ENCODE measurements at places on chromosomes 12 and 14.

DNA sequence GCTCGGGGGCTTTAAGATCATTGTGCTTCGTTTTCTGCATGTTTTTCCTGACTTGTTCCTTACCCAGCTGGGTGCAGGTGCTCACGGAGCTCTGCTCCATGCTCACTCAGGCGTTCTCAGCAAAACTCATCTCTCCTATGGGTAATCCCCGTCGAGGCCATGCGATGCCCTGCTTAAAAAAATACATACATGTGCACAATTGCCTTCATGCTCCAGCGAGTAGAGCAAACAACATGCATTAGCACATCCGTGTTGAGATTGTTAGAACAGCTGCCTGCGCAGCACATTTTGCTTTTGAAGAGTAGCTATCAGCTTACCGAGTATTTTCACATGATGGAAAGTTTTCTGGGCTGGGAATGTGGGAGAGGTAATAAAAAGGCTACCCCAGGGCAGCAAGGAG, 16.2 kb downstream of the AACS start:
- DNase-seq = no peak

- DNase-seq = no peak
Observed at GRCh38 chr12:27906127-27906500, 66.4 kb downstream of the PTHLH start.

DNA sequence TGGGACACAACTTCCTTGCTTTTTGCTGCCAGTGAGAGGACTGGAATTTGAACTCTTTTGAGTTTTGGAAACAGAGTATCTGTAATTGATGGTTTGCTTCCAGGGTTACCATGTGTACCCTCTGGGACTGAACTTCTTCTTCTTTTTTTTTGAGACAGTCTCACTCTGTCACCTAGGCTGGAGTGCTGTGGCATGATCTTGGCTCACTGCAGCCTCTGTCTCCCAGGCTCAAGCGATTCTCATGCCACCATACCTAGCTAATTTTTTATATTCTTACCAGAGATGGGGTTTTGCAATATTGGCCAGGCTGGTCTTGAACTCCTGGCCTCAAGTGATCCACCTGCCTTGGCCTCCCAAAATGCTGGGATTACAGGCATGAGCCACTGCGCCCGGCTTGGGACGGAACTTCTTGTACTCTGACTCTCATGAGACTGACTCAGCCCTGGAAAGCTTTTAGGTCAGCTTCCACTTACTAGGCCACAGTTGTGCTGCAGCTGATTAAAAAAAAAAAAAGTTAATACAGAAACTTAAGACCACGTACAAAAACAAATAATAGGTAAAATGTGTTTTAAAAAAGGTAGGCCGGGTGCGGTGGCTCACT, 15.8 kb downstream of the SEL1L start:
- DNase-seq = no peak

- no peak for DNase-seq
Observed at GRCh38 chr14:20350282-20350681, 6.8 kb downstream of the PARP2 start.

GRCh38 chr12:569803-570434, 93.3 kb downstream of the NINJ2 start:
- peak; percentile 86 for DNase-seq
